ENCODE measurements at places on chromosomes 5 and 9.

DNA sequence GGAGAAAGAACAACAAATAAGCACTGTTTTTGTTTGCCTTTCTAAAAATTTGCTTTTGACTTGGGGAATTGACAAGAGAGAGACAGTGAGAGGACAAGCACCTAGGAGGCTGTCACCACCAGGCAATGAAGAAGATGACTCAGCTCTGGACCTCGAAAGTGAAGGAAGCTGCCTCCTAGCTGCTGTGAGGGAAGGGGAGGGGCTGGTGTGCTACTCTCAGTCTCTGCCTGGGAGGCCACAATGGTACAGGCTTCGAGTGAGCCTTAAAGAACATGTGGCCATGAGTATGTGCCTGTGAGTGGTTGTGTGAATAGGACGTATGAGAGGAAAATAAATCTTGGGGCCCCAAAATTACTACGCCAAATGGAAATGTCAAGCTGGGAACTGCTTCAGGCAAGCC lies 7.1 kb upstream of the PLK2 start:
- DNase-seq = no peak

DNA sequence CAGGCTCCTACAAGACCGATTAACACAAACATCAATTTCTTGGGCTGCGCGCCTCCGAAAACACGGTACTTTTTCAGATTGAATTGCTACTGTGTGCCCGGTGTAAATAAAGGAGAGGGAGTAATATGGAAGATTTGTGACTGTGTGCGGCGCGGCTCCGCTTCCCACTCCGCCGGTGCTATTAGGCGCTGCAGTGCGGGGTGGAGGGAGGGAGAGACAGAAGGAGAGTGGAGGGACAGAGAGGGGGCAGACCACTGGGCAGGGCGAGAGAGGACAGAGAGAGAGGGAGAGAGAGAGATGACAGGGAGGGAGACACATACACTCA lies 24.7 kb upstream of the RNU6ATAC start:
- no peak for DNase-seq

GRCh38 chr9:23821375-23822181 lies 4.5 kb downstream of the ELAVL2 start:
- DNase-seq = no peak

GRCh38 chr5:172114875-172115422 lies 73.1 kb downstream of the STK10 start:
- no peak for DNase-seq

DNA sequence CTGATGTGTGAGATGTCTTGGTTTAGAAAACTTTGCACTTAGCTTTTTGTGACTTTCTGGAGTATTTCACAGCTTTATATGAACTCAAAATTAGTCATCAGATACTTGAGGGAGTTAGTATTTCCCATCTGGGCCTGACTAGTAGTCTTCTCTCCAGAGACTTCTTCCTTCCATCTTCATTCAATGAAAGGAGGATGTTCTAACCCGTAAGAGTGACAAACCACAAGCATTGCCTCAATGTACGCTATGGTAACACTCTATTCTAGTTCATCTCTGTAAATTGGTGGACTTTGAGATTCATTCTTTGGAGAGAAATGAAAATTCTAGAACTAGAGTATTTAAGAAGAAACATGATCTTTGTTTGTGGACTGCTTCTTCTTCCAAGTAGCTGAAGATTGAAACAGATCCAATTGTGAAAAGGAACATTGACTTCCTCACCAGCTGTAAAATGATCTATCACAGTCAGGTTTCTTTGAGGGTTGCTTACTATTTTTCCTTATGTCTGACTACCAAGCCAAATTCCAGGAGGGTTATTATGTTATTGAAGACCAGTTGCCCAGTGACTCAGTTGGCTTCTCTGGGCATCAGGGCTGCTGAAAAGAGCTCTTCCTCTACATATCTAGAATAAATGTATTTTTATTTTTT lies 157.6 kb downstream of the SLC12A2 start:
- DNase-seq = no peak

DNA sequence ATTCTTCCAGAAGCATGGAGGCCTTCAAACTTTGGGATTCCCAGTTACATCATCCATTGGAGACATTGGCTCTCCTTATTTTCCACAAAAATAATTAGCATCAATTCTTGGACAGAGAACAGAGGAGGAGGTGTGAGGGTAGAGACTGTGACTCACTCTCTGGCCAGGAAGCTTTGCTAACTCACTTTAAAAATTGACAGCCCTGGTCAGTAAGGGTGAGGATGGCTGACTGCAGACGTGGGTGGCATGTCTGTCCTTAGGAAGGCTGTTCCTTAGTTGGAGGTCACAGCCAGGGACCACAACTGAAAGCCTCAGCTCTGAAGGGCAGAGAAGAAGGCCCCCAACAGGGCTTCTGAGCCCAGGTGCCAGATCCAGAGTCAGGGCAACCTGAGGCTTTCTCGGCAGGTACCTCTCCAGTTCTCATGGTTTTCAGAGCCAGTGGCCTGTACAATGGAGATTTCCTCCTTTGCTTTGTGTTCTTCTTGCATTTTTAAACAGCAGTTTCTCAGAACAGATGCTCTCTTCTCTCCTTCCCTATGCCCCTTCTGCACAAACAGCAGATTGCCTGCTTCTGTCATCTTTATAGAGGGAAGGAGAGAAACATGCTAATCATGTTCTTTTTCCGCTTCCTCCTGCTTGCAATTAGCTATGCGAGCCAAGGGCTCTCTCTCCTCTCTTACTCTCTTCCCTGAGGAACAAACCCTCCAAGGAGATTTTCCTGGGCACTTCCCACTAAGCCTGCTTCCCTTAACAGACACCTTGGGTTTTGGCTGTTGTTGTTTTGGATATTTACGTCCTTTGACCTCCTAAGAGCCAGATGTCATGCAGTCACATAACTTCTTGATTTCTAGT lies 92.5 kb upstream of the ZNF366 start:
- no peak for DNase-seq

GRCh38 chr5:153118018-153118417 lies 372.5 kb upstream of the GRIA1 start:
- DNase-seq = no peak
